ENCODE measurements at places on chromosomes 5 and 9.

- DNase-seq, result no peak
Measured at GRCh38 chr9:70581955-70582350, 167.5 kb upstream of the KLF9 start.

GRCh38 chr9:118503236-118503635 lies 799.0 kb downstream of the TLR4 start:
- DNase-seq, result no peak

GRCh38 chr9:136838314-136839228 lies 3.7 kb upstream of the AJM1 start:
- no peak for DNase-seq

DNA sequence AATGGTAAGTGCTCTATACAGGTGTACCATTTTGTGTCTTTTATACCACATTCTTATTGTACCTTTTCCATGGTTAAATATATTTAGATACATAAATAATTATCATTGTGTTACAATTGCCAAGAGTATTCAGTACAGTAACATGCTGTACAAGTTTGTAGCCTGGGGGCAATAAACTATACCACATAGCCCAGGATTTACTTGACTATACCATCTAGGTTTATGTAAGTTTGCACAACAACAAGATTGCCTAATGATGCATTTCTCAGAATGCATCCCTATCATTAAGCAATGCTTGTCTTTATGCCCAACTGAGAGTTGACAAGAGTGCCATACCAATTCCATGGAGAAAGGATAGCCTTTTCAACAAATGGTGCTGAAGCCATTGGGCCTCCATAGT lies 136.7 kb upstream of the PJA2 start:
- DNase-seq, result no peak

DNA sequence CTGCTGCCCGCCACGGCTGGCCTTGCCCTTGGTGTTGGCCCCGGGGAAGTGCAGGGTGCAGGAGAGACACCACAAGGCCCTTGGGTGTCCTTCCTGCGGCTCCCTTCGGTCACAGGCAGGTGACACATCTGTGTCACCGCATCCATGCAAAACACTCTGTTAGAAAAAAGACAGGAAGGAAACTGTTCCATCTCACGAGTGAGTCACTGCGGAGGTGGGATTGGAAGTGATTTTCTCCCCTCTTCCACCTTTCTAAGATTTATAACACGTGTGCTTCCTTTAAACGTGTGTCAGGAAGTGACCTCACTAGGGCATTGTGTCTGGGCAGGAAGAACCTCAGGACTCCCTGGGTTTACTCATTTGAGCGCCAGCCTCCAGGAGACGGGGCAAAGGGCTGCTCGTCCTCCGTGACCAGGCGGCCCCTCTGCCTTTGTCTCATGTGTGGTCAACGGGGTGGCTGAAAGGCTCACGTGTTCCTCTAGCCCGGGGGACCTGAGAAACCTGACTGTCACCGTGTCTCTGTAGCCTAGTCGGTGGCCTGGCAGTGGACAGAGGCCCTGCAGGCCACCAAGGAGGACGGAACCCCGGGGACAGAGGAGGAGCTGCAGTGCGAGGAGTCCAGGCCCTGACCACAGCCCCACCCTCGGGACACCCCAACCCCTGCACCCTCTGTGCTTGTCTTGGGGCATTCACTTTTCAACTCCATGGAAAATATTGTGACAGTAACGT lies 4.9 kb upstream of the LCN1 start:
- DNase-seq, result no peak

- peak; percentile 84 for DNase-seq
Measured at GRCh38 chr5:139847790-139848507, 52.3 kb downstream of the PSD2 start.

DNA sequence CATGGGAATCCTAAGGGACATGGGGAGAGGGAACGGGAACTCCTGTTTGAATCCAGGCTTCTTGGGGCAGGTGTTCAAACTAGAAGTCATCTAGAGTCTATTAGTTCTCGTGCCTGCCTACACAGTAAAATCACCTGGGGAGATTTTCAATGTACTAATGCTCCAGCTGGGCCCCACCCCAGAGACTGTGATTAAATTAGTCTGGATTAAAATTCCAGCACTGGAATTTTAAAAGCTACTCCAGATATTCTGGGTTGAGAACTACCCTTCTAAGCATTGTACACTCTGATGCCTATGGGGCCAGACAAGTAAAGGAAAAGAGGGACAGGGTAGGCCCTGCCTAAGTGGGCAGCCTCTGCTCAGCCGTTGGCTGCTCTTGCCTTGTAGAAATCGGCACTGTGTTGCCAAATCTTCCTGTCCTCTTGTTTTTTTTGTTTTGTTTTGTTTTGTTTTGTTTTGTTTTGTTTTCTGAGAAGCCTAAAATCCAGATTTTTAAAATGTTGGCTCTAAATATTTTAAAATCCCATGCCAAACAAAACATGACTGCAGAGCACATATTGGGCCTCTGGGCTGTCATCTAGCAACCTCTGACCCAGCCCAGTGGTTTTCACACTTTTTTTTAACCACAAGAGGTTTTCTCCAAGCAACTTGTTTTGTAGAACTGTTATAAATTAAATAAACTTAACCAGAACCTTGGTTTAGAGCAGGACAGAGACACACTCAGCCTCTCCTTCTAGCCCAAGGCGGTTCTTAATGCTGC lies 29.0 kb downstream of the ADRB2 start:
- DNase-seq, result no peak
